ENCODE measurements at places on chromosomes 11 and 22.

- no peak for DNase-seq
Measured at GRCh38 chr11:1356007-1356435, 33.7 kb upstream of the BRSK2 start.

DNA sequence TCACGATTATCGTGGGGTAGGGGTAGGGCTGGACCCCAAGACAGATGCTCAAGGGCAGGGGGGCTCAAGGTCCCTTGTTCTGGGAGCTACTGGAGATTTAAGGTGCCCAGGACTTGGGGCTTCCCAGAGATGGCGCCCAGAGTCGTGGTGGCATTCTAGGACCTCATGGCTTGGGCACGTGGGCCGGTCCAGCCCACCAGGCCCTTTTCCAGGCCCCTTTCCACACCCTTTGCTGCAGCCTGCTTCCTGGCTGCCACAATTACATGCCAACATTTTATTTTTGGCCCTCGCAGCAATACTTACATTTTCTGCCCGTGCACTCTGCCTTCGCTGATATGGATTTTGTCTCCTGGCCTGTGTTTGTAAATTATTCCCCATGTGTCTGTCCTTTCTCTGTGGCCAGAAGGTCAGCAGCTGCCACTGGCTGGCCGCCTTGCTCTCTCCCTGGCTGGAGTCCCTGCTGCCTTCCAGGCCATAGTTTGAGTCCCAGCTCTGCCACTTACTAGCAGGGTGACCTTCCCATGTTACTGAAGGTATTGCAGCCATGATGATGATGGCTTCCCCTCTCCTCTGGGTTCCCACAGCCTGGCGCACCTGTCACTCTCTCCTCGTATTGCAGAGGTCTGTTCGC, 11.2 kb downstream of the MB start:
- DNase-seq: no peak

GRCh38 chr11:46469926-46470325, 78.3 kb upstream of the CHRM4 start:
- no peak for DNase-seq

DNA sequence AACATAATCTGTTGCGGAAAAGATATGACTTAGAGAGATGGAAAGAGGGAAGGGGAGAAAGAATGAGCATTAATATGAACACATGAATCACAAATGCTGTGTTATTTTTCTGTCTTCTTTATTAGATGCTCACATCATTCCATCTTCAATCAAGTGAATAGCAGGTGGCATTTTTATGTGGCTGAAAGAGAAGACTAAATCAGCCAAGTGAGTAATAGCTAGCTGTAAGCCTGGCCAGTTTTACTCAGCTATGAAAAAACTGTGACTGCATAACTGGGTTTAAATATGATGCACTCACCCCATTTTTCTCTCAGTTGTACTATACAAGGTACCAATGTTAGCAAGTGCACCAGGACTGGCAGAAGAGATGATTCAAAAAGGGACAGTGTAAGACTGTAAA, 571.1 kb downstream of the JRKL start:
- no peak for DNase-seq

GRCh38 chr11:117855912-117856651, 20.4 kb downstream of the FXYD6 start:
- DNase-seq: no peak

GRCh38 chr22:38222797-38223119, 21.0 kb downstream of the MAFF start:
- no peak for DNase-seq

DNA sequence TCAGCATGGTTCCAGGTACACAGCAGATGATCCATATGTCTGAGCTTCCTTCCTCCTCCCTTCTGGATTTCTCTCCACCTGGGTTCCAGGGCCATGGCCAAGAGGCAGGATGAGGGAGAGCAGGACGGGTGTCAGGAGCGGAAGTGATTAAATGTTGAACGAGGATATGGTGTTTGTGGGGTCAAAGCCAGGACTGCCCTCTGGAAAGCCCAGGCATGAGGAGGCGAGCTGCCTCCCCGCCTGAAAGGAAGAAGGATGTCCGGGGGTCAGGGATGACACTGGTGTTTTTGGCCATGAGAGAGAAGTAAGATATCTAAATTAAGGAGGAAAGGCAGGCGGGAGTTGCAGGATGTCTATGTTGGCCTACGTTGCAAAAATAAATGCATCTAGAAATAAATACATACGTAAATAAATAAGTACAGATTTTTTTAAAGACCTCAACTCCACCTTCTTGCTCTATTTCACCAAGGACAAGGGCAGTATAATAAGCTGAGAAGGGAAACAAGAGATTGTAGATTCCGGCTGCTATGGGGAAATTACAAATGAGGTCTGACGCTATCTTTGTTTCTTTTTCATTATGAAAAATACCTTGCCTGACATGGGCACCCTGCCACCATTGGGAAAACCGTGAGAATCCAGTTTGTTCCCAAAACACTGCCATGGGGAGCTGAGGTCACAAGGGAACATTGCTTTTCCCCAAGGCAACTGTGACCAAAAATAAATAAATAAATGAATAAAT, 27.6 kb upstream of the LIPT2 start:
- no peak for DNase-seq

DNA sequence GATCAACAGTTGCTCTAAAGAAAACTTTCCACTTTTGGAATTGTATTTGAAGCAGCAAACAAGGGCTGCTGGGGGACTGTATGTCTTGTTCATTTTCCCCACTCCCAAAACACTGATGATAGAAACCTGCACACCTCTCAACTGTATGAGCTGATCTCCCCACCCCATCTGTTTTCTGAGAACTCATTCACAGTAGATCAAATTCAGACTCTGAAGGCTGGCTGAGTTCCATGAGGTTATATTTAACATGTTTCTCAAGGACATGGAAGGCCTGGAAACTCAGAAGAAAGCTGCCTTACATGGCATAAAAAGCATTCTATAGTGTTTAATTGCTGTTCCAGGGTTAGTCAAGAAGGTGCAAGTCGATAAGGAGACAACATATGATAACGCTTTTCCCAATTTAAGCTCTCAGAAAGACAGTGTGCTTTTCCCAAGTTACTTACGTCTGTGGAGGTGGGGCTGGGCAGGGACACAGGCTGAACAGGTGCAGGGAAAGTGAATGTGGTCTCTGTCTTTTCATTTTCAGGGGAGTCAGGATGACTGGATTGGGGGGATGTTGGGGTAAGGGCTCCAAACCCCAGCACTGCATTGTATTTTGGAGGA, 23.0 kb downstream of the LARGE2 start:
- DNase-seq: no peak

GRCh38 chr11:60502221-60502775, 9.7 kb downstream of the MS4A12 start:
- DNase-seq: no peak

- no peak for DNase-seq
Measured at GRCh38 chr22:27212102-27212501, 554.7 kb downstream of the MIAT start.

GRCh38 chr22:48088926-48089536, 1326.6 kb downstream of the TBC1D22A start:
- no peak for DNase-seq

DNA sequence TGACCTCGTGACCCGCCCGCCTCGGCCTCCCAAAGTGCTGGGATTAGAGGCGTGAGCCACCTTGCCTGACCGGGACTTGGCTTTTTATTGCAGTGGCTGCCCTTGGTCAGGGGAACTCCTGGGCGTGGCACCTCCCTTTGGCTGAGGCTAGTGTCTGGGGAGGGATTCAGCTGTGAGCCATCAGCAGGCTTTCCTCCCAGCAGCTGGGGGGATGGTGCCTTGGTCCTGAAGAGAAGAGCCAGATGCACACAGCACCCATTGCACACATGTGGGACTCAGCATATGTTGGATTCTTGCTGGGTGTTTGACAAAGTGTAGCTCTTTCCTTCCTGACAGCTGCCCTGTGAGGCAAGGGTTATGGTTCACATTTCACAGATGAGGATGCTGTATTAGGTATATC, 8.4 kb downstream of the CYTH4 start:
- DNase-seq: no peak

DNA sequence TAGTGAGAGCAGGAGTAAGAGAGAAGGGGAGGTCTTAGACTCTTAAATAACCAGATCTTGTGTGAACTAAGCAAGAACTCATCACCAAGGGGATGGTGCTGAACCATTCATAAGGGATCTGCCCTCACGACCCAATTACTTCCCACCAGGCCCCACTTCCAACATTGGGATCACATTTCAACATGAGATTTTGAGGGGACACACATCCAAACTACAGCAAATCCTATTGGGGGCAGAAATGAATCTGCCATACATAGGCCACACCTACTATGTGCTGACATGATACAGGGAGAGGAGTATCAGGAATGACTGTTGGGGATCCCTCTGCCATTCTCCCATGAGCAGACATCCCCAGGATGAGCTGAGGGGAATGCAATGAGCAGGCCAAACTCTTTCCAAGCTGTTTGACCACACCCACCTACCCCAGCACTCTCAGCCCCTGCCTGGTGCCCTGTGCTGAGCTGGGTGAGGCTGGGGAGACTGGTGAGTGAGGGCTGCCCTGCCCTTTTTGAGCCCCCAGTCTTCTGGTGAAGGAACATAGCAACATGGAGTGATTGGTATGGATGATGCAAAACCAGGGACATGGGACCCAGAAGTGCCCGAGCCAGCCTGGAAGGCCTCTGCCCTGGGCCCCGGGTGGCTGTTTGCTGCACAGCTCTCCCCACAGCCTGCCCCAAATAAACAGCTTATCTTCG, 1.2 kb upstream of the GTSE1 start:
- DNase-seq: no peak

DNA sequence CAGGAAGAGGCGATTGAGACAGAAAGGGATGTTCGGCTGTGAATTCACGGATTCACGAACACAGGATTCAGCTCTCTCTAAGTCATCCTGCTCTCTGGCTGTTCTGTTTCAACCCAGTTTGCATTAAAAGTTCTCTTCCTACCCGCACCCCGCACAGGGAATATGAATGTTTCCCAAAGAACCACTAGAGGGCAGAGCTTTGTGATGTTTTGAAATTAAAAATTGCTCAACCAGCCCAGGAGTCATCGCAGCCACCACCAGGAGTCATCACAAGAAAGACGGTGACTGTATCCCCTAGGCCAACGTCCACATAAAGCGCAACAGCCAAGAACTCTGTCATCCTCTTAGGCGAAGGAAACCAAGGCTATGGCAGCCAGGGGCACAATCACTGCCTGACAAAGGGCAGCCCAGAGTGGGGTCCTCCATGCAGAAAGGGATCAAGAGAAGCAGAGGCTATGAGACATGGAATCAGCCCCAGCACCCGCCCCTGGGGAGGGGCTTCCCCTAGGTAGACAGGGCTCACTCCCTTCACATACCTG, 122.4 kb downstream of the WT1 start:
- DNase-seq: no peak

DNA sequence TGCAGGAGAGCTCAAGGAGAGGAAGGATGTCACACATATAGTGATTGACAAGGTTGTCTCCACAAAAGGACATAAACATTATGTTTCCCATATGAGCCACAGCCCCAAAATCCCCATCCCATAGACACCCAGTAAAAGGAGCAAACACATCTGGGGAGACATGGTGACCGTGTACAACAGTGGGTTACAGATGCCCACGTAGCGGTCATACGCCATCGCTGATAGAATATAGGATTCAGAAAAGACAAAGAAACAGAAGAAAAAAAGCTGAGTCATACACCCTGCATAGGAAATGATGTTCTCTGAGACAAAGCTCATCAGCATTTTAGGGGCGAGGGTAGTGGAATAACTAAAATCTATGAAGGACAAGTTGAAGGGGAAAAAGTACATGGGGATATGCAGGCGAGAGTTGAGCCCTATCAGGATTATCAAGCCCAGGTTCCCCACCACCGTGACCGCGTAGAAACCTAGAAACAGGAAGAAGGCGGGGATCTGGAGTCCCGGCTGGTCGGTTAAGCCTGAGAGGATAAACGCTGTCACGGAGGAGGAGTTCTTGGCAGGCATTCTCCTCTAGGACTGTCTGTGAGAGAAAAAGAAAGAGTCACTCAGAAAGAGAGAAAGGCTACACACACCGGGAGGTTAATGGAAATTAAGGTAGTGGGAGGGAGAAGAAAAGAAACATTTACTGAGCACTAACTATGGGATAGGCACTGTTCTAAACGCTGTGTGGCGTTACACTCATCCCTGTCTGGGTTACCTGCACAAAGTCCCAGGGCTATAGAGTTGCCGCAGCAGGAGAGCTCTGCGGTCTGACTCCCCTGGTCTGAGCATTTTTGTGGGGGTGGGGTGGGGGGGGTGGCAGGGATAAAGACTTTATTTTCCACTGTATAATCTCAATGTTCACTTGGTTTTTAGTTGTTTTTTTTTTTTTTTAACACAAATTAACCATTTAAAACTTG, 36.1 kb upstream of the OR8B8 start:
- no peak for DNase-seq

GRCh38 chr11:118082880-118083552, 3.7 kb downstream of the SMIM35 start:
- DNase-seq: no peak

DNA sequence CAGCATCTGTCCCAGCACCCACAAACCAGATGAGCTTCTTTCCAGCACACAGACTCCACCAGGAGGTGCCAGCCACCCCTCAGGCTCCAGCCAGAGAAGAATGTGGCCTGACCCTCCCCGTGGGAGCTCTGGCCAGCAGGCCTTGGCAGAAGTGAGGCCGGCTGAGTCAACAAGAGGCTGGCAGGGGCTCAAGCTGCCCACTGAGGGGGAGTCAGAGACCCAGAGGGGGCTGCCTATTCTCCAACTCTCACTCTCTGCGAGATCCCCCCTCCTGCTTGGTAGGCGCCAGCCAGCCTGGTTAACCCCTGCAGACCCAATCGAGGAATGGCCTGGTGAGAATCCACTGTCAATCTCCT, 10.6 kb upstream of the CDC42EP1 start:
- DNase-seq: no peak

- no peak for DNase-seq
Measured at GRCh38 chr22:19604711-19605268, 80.6 kb upstream of the CLDN5 start.

GRCh38 chr11:33062137-33062536, 22.8 kb downstream of the TCP11L1 start:
- no peak for DNase-seq

- no peak for DNase-seq
Measured at GRCh38 chr11:86158704-86159580, 85.6 kb upstream of the EED start.

- DNase-seq: no peak
Measured at GRCh38 chr22:24706054-24706453, 68.5 kb downstream of the PIWIL3 start.

DNA sequence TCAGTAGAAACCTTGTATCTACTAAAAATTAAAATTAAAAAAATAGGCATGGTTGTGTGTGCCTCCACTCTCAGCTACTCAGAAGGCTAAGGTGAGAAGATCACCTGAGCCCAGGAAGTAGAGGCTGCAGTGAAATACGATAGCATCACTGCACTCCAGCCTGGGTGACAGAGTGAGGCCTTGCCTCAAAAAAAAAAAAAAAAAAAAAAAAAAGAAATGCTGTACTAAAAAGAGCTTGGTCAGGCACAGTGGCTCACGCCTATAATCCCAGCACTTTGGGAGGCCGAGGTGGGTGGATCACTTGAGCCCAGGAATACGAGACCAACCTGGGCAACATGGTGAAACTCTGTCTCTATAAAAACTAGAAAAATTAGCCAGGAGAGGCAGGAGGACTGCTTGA, 36.5 kb downstream of the SBF2 start:
- no peak for DNase-seq

- no peak for DNase-seq
Measured at GRCh38 chr11:93983542-93984195, 37.5 kb upstream of the HEPHL1 start.

Measured in CD4-positive, alpha-beta T cell treated with Interleukin-21 for 1 hour (primary cell).